Stimulated activated CD4-positive, alpha-beta T cell treated with anti-CD3 and anti-CD28 coated beads, Interleukin-15, amount 100 ng/mL, for 1 hour (primary cell): ENCODE measurements at places on chromosomes 1 and 21.
A peak's percentile ranks its signal among the peaks of the same experiment; 100 is the strongest.

- no peak for DNase-seq
Measured at GRCh38 chr21:35861661-35862060, 198.7 kb downstream of the SETD4 start.

- no peak for DNase-seq
Measured at GRCh38 chr1:246121533-246121932, 385.5 kb downstream of the SMYD3 start.

DNA sequence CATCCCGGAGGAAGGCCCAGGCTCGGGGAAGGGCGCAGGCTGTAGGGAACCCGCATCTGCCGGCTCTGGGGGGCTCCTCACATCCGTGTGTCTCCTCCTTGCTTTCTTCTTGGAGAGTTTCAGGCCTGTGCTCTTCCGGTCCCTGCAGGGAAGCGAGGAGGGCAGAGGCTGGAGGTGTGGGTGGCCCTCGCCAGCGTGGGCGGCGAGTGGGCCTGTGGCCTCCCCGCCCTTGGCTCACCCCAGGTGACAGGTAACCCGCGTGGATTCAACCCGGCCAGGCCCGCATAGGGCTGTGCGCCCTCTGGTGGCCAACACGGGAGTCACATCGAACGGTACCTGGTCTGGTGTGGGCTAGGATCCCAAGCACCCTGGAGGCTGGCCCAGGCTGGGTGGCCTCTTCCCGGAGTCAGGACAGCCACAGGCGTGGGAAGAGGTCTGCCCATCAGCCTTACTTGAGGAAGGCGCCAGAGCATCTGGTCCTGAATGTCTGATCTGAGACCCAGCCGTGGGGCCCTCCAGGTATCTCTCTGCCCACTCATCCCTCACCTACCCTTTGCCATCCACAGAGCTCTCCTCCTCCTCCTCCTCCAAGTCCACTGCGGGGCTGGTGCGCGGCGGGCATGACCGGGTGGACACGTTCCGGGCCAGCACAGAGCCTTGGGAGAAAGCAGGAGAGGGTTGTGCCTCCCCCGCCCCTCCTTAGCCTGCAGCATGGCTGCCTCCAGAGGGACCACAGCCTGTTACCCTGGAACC is 9.6 kb upstream of the TNFRSF25 start:
- DNase-seq = peak; percentile 70

DNA sequence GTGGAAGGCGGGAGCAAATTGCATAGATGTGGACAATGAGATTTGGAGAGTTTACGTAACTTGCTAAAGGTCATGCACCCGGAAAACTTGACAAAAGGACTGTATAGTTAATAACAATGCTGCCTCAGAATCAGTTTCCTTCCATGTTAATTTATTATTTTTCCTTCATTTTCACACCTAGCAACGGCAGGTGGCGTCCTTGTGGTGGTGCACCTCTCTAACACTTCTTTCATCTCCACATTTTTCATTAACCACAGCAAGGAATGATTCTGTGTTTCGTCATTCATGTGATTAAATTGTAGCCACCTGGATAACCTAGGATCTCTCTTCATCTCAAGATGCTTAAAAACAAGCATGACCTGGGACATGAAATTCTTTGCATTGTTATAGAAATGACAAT is 2133.0 kb downstream of the NCAM2 start:
- no peak for DNase-seq

GRCh38 chr21:41759926-41760325 is 6.9 kb downstream of the RIPK4 start:
- DNase-seq = no peak

DNA sequence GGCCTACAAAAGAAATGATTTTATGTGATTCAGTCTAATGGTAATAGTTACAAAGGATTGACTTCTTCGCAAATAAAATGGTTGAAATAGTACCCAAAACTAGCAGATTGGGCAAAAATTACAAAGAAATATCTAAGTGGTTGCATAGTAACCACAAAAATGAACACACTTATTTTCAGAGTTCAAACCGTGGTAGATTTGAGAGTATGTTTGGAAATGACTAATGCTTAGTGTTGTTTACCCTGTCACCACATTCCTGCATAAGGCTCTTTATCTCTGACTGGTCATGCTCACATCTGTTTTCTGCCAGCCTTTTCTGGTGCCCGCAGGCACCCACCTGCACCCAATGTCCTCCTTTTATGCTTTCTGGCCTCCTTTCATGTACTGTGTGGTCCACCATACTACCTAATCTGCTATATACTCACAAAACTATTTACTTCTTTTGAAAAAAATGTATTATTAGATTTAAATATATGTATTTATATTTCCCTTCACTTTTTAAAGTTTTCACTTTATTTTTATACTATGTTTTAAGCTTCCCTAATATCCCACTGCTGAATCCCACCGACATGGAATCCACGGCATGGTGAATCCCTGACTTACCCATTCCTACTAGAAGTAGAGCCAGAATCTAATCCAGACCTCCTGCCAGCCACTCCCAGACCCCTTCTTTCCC is 30.3 kb downstream of the PTPRC start:
- no peak for DNase-seq

DNA sequence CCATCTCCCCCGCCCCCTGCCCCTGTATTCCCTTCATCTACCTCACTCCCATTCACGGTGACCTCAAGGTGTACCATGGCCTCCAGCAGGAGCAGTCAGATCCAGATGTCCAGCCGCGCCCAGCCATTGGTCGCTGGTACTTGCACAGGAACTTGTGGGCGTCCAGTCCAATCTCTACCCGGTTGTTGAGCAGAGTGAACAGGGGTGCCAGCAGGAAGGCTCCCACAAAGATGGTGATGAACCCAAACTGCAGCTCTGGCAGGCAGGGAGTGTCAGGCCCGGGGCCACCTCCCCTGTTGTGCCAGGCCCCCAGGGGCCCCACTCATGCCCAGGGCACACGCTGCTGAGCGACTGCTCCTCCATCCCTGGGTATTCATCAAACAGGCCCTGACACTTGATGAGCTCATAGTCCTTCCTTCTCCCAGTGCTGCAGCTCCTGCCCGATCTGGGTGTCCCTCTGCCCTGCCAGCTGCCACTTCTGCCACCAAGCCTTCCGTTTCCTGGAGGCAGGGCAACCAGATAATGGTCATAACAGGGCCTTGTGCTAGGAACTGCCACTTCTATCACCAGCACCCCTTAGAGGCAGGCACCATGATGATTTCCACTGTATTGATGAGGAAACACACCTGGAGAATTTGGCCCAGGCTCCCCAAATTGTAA is 5.7 kb upstream of the ARHGEF19 start:
- no peak for DNase-seq

GRCh38 chr1:192357924-192358323 is 41.1 kb downstream of the RGS21 start:
- DNase-seq = no peak

DNA sequence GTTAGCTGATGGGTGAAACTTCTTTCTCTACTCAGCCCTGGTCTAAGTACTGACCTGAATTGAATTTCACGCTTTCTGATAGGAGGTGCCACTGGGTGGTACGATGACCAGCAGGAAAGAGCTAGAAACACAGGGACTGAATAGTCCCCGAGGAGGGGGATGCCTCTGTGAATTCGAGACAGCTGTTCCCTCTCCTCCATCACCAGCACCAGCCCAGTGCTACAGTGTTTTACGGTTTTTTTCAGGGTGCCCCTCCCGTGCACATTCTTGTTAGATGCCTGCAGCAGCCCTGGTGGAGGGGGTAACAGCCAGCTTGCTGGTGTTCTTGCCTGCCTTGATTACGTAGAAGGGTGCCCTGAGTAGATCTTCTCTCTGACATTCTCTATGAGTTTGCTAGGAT is 7.1 kb downstream of the HUNK start:
- DNase-seq = no peak

DNA sequence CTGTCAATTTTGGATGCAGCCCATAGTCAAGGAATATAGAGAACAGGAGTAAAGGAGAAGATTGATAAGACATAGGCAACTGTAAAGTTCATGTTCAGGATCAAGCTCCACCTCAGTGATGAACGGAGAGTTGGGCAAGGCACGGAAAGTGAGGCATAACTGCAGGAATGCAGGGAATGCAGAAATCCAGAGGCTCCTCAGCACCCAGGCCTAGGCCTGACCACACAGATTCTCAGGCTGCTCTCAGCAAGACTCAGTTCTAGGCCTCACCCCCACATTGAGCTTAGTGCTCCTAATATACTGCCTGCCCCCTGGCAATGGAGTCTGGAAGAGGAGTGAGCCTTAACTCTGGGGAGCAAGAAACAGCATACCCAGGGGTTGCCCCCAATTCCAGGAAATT is 36.3 kb upstream of the S1PR1 start:
- no peak for DNase-seq

GRCh38 chr1:61190618-61191432 is 108.5 kb downstream of the NFIA start:
- no peak for DNase-seq

- no peak for DNase-seq
Measured at GRCh38 chr1:213977486-213977842, 10.3 kb upstream of the PROX1 start.

DNA sequence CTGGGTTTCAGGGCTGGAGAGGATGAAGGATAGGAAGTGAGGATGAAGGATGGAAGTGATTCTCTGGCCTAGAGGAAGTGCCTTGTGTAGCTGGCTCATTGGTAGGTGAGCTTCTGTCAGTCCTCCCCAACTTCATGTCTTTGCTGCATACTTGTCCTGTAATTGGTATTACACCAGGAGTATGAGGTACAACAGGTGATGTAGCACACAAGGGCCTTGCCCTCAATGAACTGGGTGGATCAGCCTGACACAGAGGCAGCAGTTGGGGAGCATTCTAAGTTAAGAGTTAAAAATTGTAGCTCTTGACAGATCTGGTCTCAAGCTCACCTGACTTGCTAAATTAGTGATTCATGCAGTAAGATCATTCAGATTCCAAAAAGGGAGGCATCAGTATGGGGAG is 37.9 kb upstream of the CACNA1E start:
- DNase-seq = no peak

DNA sequence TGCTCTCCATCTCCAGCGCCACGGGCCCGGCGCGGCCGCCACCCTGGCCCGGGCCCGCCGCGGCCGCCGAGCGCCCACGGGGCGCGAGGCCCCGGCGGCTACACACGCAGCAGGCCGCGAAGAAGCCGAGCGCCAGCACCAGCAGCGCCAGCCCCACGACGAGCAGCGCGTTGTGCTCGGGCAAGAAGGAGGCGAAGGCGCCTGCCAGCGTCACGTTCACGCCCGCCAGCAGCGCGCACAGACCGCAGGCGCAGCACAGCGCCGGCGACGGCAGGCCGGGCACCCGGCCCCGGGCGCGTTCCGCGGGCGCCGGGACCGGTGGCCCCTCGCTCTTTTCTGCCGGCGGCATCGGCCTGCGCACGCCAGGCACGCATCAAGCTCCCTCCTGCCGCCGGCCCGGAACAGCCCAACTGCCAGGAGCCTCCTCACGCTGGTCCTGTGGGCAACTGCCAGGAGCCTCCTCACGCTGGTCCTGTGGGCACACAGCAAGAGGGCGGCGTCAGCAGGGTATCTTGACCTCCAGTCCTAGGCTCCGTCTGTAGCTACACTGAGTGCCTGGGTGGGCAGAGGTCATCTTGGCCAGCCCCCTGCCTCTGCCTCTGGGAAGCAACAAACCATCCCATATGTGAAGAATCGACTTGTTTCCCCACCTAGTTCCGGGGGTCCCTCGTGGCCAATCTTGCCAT is 18.1 kb downstream of the KNCN start:
- DNase-seq = peak; percentile 19

GRCh38 chr21:29504751-29505321 is 206.1 kb downstream of the BACH1 start:
- DNase-seq = no peak

DNA sequence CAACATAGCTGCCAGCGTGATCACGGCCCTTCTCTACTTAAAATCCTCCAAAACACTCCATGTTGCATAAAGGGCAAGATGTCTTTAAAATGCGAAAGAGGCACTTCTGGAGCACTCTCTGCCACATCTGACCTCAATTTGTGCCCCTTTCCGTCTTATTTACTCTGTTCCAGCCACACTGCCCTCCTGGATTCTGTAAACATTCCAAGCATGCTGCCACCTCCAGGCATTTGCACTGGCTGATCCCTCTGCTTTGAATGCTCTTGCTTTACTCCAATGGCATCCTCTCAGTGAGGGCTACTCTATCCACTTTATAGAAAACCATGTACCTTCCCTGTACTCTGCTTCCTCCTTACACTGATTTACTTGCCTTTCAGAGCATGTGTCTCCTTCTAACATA is 5.3 kb upstream of the RGS7 start:
- DNase-seq = no peak

GRCh38 chr1:72119491-72119890 is 162.8 kb downstream of the NEGR1 start:
- no peak for DNase-seq

- DNase-seq = no peak
Measured at GRCh38 chr21:31343680-31344480, at the start of gene TIAM1. TSS of gene TIAM1 (minus strand) at chr21:31344261. CDS start at chr21:31266972, 77,289 bp downstream.

DNA sequence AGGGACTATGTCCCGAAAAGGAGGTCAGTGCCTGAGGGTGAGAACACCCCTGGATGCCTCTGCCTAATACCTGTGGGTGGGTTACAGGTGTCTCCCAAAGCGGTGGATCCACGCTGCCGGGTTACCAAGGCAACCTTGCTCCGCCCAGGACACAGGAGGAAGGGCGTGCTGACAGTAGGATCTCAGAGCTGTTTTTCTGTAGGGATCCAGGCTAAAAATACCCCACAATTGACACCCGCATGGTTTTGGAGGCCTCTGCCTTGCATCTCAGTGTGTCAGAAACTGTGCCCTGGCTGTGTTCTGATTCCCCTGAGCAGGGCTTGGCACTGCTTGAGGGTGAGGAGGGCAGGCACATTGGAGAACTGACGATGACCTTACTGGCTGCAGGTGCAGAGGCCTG is 118.0 kb downstream of the IER5 start:
- no peak for DNase-seq

- DNase-seq = no peak
Measured at GRCh38 chr21:46217511-46218196, 10.9 kb downstream of the LSS start.

DNA sequence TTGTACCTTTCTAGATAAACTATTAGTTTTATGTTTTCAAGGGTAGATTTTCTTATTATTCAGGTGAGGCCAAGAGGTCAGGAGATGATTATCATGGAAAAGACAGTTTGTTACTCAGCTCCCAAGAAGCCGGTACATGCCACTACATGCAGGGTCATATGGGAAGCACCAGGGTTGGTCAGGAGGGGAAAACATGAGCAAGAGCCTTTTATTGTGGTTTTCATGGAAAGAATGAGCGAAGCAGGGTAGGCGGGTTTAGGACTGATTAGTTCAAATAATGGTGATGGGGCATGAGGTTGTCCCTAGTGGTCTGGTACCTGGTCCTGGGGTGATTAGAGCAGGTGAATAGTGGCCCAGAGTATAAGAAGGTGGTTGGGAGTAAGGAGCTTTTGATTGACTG is 189.9 kb downstream of the APP start:
- no peak for DNase-seq

- no peak for DNase-seq
Measured at GRCh38 chr1:9316080-9316444, 23.4 kb downstream of the SPSB1 start.

- DNase-seq = no peak
Measured at GRCh38 chr1:23444104-23444533, 19.6 kb upstream of the TCEA3 start.

- DNase-seq = no peak
Measured at GRCh38 chr1:23643736-23644554, 47.7 kb upstream of the RPL11 start.
